Hypothalamus (tissue), 51 donors: ENCODE measurements at places on chromosomes 12 and 14.

DNA sequence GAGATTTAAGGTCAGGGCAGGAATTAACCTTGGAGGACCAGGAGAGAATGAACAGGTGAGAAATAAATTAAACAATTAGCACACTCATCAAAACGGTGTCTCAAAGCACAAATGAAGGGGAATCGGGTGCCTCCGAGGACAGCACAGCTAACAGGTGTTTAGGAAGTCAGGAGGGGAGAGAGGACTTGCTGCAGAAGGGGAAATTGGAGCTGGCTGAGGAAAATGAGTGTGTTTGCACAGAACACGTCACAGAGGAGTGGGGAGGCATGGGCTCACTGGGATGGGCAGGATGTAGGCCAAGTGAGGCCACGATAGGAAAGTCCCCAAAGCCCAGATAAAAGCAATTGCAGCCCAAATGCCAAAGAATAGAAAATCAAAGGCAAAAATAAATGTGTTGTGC lies 121.7 kb downstream of the ZNF664 start:
- DNase-seq, result no peak

GRCh38 chr12:52423035-52423434 lies 11.1 kb downstream of the KRT75 start:
- DNase-seq, result no peak

DNA sequence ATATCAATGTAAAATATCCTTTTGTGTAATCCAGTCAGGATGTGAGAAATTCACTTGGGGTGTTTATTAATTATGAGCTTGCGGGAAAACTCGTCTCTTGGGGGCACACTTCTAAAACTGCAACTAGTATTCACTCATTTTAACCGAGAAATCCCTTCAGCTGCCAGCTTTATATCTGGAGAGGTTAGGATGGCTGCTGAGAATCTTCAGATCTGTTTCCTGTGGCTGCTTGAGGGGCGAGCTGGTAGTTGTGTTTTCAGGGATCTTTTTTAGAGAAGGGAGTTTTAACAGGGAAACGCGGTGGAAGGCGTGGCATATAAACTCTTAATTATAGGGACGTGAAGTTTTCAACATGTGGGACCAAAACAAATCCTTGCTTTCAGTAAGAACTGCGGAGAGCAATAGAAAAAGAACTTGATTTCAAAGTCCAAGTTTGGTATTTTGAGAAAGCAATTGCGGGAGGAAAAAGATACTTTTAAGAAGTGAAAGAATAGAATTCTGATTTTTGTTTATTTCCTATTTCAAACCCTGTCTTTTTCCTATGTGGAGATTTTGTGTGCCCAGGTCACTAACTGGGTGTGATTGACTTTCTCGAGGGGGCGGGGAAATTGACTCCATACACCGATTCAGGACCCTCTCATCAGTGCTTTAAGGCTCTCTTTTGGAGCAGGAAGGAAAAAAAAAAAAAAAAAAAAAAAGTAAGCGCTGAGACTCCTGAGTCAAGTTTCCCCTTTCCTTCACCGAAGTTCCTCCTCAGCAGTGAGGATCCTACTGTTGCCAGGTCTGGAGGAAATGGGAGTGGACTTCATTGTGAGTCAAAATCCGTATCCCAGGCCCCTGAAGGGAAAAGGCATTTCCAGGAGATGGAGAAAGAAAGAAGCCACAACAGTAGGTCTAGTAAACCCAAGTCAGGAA lies 1.1 kb downstream of the PPFIBP1 start:
- DNase-seq, result no peak

DNA sequence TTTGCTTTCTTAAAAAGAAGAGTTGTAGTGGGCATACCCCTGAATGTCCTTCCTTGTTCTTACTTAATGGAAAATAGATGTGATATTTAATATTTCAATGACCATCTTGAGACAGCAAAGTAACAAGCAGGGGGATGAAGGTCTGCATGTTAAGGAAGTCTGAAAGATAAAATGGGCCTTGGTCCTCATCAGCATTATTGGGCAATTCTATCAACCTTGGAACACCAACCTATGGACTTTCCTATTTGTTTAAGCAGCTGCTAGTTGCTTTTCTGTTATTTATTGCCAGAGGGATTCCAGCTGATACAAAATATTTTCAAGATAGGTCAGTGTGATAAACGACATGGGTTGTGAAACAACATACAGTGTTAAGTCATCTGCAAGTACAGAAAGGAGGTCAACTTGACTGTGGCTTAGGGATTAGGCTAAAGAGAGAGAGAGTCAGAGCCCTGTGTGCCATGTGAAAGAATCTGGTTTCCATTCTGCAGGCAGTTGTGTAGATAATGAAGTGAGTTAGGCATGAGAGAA lies 16.4 kb upstream of the A2M start:
- no peak for DNase-seq
